ENCODE measurements at places on chromosomes 5 and 9.

DNA sequence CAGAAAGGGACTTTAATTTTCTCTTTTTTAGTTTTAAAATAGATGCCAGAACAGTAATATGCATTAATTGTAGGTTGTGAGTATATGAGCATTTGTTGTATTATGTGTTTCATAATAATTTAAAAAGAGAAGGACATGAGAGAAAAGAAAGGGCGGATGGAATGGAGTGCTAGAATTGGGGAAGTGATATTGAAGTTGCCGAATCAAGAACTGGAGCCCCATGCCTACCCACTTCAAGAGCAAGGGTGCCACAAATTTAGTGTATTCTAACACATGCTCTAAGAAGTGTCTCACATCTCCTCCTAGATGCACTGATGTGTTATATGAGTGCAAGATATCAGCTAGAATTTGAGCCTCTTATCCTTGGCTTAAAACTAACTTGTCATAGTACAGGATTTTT lies 43.6 kb upstream of the FYB1 start:
- DNase-seq: no peak

DNA sequence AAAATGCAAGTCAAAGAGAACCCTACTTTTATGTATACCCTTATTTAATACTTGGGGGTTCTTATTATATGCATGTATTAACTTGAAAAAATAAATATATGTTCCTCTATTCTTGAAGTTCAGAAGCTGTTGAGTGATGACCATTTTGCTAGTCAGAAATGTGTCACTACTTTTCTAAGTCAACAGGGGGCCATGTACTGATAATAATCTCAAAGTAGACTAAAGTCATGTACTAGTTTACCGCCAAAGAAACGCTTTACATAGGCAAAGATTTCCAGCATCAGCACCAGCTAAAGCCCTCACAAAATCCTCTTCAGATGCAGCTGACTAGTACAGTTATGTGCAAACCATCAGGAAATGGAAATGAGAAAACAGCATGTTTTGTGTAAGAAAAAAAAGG lies 5.7 kb upstream of the BHMT start:
- no peak for DNase-seq

DNA sequence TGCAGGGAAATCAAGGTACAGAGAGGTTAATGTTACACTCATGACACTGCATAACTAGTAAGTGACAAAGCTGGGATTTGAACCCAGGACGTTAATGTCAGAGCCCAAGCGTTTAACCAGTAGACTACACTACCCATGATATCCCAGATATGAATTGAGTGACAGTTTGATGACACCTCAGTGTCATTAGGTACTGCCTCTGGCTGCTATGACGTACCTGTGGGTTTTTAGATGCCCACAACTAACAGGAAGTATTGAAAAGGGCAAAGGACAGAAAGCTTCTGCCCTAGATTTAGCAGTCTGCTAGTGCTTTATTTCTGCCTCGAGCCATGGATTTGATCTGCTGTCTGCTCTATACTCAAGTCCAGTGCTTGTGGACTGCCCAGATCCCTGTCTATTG lies 56.2 kb downstream of the GLRA1 start:
- no peak for DNase-seq

DNA sequence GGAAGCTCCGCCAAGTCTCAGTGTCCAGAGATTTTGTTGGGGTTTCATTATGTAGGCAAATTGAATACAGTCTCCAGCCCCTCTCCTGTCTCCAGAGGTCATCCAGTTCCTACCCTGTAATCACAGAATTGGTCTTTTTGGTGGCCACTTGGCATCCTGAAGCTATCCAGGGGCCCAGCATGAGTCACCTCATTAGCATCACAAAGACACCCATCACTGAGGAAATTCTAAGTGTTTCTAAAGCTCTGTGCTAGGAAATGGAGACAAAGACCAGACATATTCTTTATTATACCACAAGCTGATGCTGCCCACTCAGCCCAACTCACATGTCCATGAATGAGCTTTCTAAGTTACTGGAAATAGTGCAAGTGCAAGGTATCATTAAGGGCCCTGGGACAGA lies 229.9 kb downstream of the DOCK8 start:
- DNase-seq: no peak

- no peak for DNase-seq
Observed at GRCh38 chr9:68747043-68747533, 42.0 kb downstream of the PIP5K1B start.

GRCh38 chr9:87973122-87973521 lies 1.2 kb downstream of the CDK20 start:
- no peak for DNase-seq

- no peak for DNase-seq
Observed at GRCh38 chr5:143583409-143583808, 179.9 kb upstream of the NR3C1 start.

DNA sequence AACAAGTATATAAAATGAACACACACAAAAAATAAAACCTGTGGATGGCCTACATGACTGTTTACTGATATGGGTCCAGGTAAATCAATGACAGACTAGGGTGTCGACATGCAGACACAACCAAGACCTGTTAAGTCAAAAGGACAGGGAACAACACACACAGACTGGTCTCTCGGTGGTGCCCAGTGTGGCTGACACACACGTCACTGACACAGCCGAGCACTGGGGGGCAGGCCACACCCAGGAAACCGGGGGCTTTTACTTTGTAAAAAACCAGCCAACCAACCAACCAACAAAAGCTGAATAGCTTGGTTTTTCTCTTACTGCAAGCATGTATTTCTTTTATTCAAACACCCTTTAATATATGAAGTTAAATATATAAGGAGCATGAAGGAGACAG lies 5.0 kb downstream of the FAM163B start:
- no peak for DNase-seq

All from GDM1 (cell line).